Gastrocnemius medialis (tissue), 4 donors: ENCODE measurements at places on chromosomes 12 and 14. TPM values are rescaled to one million over a fixed set of nuclear protein-coding genes. Genes with fewer than 3 reads are reported as not detected.
A peak's percentile ranks its signal among the peaks of the same experiment; 100 is the strongest.

The MMP14 gene
- total RNA-seq, result 14.9 TPM

The ISM2 gene
- total RNA-seq, result not detected

The COCH gene
- total RNA-seq, result 0.66 TPM

The PARP11 gene
- 1.6 TPM for total RNA-seq

The CLEC1A gene
- total RNA-seq, result 1.00 TPM

The SETD1B gene
- 6.3 TPM for total RNA-seq

The NAA30 gene
- total RNA-seq, result 44.4 TPM

The ACSM4 gene
- total RNA-seq, result not detected

The PDE3A gene
- total RNA-seq, result 4.4 TPM

The CACNA2D4 gene
- total RNA-seq, result 1.1 TPM

The GPD1 gene
- 258 TPM for total RNA-seq

DNA sequence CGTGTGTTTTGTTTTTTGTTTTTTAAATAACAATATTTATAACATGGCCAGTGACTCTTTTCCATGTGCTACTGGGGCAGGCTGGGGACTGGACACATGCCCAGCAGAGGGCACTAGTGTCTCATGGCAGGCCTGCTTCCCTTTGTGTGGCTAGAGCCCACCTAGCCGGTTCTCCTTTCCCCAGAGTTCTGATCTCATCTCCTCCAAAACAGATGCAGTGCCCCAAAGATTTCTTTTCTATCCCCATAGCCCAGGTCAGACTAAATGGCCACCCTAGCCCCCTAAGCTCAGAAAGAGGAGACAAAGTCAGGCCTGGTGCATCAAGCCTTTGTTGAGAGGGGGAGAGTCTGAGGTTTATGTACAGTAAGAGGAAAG is 21.2 kb downstream of the PRPF40B start:
- peak; percentile 52 for DNase-seq

GRCh38 chr14:97878727-97879126 is 1081.5 kb downstream of the VRK1 start:
- peak; percentile 7 for DNase-seq

DNA sequence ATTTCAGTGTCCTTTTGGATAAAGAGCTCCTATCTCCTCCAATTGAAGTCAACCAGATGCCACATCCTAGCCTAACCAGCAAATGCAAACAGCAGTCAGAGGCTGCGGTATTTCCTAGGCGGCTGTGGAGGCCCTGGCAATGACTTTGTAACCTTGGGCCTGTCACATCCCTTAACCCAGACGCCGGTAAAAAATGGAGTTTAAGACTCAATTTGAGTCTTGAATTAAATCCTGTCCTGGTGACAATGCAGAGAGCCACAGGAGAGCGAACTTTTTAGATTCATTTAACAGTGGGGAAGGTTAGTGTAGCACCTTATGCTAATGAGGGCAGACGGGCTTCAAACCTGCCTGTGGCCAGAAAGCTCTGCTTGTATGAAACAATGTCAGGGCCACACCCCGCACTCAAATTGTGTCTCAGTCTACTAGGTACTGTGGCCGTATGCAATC is 1.3 kb downstream of the C12orf75 start:
- DNase-seq, result no peak

DNA sequence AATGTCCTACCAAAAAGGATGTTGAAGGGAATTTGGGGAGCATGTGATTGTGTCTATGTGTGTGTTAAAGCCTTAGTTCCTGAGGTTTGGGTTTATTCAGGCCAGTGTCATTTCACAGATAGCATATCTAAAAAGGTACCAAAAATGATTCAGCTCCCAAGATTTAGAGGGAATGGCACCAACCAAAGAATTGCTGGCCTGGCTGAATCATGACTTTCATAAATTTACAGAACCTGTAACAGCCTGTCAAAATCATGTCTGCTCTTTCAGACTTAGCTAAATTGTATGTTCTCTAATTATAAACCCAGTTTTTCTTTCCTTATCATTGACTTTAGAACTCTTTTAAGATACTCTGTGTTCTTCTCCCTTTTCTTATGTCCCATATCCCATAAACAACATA is 231.5 kb downstream of the NUBPL start:
- DNase-seq, result no peak

DNA sequence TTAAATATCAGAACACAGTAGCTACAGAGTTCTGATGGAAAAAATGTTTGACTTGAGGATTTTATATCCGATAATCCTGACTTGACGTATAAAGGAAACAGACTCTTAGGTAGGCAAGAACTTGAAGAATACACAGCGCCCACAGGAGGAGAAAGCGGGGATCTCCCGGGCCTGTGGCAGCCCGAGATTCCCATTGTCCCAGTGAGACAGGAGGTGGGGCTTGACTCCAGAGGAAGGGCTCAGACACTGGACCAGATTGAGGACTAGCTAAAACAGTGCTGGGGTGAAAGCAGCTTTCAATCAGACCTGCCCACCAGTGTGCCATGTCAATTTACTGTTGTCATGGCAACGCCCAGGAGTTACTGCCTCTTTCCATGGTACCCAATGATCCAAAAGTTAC is 51.1 kb upstream of the C14orf180 start:
- no peak for DNase-seq

DNA sequence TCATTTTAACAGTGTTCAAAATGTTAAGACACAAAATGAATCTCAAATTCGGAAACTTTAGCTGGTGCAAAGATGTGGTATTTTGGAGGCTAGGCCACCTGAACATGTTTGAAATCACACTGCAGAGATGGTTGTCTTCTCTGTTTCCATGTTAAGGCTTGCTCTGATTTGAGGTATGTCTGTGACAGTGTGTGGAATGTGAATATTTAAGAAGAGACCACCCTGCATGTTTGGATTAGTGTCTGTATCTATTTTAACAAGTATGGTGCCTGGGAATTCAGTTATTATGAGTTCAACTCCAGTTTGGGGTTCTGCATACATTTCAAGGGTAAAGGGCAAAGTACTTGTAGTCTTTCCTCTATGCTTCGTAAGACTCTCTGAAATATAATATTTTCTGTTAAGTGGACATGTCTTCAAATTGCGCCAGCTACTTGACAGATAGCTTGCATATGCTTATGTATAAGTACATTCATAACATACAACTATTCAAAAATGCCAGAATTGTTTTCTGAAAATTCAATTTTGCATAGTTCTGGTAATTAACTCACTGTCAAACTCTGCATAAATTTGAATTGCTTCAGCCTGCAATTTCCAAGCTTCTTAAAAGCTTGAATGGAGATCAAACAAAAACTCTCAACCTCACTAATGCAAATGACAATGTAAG is 424.0 kb downstream of the ADAMTS20 start:
- no peak for DNase-seq

DNA sequence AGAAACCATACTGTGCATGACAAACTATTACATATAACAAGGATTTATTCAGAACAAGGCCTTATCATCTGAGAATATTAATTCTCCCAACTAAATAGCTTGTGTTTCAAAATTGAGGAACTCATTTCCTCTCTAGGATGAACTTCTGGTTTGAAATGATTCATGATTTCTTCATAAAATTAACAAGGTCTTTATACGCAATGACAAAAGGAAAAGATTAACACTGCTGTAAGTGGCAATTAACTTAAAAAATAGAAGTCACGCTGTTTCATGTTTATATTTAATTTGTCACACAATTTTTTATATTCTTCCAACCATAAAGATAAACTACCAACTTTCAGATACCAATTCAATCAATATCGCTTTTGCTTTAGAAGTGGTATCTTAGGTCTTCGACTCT is 80.8 kb downstream of the GRIP1 start:
- DNase-seq, result no peak

- DNase-seq, result no peak
Measured at GRCh38 chr14:34324363-34324795, 137.7 kb downstream of the SPTSSA start.

DNA sequence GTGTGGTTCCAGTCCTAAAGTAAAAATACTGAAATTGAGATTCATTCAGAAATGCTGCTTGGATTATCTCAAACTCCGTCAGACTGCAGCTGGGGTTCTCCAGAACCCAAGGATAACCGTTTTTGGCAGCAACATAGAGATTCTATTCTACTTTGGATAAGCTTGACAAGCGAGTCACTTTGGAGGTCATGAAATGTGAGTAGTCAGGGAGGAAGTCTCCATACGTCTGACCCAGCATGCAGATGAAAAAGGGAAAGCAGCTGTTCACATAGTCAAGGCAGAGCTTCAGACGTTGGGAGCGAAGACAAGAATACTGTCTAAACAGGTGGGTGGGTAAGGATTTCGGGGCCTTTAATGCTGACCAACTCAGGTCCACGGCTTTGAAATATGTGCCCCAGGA is 14.9 kb upstream of the HSP90B1 start:
- DNase-seq, result no peak

DNA sequence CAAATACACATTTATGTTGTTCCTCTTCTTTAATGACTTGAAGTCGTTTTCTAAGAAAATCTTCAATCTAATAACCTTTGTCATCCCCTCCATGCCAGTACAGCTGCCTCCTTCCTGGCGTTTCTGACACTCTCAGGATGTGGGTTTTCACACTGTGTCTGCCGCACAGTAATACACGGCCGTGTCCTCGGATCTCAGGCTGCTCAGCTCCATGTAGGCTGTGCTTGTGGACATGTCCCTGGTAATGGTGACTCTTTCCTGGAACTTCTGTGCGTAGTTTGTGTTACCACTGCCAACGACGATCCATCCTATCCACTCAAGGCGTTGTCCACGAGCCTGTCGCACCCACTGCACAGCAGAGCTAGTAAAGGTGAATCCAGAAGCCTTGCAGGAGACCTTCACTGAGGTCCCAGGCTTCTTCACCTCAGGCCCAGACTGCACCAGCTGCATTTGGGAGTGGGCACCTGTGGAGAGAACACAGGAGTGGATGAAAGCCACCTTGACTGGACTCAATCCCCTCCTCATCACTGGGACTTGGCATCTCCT is 1095.9 kb downstream of the TMEM121 start:
- DNase-seq, result no peak

DNA sequence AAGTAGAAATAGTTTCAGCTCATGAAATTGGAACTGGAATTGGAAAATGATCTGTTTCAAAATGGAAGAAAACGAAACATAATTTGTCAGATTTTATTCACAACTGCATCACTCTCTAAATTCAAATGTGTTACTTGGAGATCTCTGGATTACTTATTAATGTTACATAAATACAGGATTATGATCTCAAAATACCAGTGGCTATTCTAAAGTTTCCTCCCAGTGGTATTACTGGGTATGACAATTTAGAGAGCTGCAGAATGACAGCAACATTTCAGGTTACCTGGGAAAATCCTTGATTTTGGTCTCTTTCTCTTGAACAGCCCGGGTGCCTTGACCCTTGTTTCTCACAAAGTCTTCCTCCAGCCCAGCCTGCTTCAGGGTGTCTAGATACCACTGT is 14.2 kb downstream of the FAM161B start:
- no peak for DNase-seq

DNA sequence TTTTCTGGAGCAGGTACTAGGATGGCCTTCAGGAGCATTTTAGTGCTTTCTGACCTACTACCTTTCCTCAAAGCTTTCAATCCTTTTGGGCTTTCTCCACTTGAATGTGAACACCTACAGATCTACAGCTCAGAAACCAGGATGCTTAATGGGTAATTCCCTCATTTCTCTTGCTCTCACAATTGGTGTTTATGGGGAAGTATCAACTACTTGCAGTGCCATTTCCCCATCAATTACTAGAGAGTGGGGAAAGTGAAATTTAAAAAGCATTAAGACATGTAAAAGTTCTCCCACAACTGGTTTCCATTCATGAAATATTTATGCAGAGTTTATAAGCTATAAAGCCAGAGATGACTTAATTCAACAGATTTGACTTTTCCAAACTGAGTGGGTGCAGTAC is 2.1 kb upstream of the YY1 start:
- DNase-seq, result no peak

DNA sequence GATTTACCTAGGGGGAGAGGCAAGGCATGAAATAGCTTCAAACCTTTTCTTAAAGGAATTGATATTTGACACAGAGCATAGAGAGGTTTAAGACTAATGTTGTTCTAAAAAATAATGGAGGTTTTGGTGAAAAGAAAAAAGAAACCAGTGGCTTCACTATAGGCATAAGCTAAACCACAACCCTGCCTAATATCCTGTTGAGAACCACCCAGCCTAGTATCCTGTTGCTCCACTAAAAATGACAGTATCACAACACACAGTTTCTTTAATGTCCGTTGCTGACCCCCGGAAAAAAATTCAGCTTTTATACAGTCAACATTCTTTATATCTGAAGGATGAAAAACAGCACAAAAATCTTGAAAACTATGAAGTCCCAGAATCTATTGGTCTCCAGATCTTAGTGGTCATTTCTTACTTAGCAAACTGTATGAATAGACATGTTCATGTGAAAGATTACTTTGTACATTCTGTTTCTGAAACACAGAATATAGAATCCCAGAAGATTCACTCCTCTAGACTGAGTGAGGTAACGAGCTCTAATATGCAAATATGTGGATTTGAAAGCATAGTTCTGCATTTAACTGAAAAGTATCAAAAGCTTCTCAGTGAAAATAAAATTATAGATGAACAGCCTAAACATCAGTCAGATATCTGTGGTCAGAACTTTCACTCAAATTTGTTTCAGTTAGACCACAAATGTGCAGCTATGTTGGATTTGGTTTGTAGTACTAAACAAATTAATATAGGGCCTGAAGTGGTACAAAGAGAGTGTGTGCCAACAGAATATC is 40.5 kb downstream of the GALC start:
- no peak for DNase-seq

GRCh38 chr12:33488036-33488435 is 48.4 kb upstream of the SYT10 start:
- DNase-seq, result no peak

- no peak for DNase-seq
Measured at GRCh38 chr12:121452340-121452984, 52.5 kb downstream of the RNF34 start.

DNA sequence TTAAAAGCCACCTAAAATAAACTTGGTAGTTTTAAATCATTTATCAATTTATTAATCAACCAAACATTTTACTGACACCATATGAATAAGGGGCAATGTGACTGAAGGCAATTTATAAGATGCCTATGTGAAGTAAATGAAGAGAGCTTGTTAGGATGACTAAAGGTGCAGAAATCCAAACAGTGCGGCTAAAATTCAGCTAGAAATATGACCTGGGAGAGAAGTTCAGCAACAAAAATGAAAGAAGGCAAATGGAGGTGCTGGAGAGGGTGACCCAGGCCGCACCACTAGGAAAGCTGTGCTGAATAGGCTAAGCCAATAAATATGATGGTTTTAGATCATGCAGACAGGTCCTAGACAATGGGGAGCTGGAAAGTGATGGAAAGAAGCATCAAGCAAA is 403.7 kb downstream of the BTG1 start:
- no peak for DNase-seq

DNA sequence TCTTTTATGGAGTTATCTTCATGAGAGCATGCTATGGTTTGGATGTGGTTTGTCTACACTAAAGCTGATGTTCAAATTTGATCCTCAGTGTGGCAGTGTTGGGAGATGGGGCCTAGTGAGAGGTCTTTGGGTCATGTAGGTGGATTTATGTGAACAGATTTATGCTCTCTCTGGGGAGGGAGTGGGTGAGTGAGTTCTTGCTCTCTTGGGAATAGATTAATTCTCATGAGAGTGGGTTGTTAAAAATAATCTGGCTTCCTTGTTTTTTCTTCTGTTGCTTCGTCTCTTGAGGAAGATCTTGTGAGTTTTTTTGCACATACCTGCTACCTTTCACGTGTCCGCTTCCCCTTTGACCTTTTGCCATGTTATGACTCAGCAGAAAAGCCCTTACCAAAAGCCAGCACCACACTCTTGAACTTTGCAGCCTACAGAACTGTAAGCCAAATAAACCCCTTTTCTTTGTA is 20.5 kb downstream of the DERA start:
- no peak for DNase-seq

- DNase-seq, result no peak
Measured at GRCh38 chr12:2535583-2536204, 259.1 kb upstream of the FKBP4 start.

GRCh38 chr14:101074196-101075024 is 170.9 kb upstream of the RTL1 start:
- no peak for DNase-seq
